ENCODE measurements at places on chromosomes 5 and 9. TPM values are rescaled to one million over a fixed set of nuclear protein-coding genes. Genes with fewer than 3 reads are reported as not detected.

Gene SLC1A3
- 95.4 TPM for total RNA-seq

Gene PIP5K1B
- 60.6 TPM for total RNA-seq

Gene PCDHGA3
- 9.8 TPM for total RNA-seq

DNA sequence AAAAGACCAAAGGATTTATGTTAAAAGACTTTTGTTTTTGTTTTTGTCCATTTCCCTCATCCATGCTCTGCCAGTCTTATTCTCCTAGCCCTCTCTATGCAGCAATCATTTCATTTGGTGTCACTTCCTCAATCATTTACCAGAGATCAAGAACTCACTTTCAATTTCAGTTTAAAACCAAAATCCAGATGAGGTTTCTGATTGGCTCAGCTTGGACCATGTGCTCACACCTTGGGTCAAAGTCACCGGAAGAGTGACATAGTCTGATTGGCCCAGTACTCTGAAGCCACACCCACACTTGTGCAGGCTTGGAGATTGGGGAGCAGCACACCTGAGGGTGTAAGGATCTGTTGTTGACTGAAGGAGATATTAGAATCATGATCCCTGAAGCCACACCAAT lies 79.6 kb downstream of the TLR4 start:
- DNase-seq = no peak

GRCh38 chr5:54086191-54086590 lies 224.2 kb downstream of the ARL15 start:
- DNase-seq = no peak

GRCh38 chr9:87267251-87268070 lies 230.2 kb upstream of the DAPK1 start:
- no peak for DNase-seq
